ENCODE measurements at places on chromosomes 1 and 21.

DNA sequence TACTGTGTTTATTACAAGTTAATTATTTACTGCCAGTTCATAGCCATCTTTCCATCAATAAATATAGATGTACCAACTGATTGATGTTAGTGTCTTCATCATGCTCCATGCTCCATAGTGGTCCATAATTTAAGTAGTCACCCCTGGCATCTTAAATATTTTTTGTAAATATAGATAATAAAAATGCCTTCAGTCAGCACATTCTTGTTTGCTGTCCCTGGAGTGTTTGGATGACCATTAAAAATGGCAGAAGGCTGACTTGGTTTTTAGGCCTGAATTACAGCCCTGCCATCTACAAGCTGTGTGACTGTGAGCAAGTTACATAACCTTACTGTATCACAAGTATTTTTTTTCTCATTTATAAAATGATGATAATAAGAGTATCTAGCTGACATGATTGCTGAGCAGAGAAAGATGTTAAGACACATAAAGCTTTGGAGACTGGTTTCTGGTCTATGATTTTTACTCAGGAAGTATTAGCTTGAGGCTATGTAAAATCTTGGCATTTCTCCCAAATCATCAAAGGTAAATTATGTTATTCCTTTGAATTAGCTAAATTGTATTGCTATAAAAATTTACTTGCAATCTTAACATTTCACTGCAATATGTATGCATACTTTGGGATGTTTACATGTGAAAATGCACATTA lies 427.2 kb downstream of the USP25 start:
- DNase-seq, result no peak

DNA sequence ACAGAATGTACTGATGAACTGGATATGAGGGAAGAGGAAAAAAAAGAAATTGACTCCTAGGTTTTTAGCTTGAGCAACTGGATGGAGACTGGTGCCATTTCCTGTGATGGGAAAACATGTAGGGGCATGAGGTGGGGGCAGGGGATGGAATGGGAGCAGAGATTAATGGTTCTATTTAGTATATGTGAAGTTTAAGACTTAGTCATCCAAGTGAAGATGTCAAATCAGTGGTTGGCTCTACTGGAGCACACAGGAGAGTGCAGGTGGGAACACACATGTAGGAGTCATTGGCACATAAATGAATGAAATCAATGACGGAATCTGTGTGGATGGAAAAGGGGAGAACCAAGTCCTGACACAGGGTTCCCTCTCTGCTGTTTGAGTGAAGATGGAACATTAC lies 224.4 kb upstream of the COA6 start:
- DNase-seq, result no peak

DNA sequence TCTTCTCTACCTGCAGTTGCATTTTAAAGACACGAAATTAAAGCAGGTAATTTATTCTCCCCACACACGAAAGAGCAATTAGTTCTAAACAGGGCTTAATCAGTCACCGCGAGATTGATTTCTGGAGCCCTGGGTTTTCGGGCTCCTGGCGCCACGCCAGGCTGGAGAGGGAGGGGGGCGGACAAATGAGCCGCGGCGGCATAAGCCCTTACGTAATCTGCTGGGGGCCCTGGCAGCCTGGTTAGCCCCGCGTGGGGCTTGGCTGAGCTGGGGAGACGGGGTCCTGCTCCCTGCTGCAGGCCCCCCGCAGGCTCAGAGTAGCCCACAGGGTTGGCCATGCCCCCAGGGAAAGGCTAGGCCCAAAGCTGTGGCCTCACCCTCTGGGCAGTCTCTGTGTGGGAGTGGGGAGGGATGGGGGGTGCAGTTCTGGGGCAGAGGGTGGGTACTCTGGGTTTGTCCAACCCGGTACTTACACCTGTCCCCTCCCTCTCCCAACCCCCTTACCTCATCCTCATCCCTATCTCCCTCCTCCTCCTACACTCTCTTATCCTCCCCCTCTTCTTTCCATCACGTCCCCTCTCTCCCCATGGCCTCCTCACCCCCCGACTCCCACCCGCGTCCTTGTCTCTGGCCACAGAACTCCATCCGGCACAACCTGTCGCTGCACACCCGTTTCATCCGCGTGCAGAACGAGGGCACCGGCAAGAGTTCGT lies 19.9 kb downstream of the FOXO6 start:
- no peak for DNase-seq

DNA sequence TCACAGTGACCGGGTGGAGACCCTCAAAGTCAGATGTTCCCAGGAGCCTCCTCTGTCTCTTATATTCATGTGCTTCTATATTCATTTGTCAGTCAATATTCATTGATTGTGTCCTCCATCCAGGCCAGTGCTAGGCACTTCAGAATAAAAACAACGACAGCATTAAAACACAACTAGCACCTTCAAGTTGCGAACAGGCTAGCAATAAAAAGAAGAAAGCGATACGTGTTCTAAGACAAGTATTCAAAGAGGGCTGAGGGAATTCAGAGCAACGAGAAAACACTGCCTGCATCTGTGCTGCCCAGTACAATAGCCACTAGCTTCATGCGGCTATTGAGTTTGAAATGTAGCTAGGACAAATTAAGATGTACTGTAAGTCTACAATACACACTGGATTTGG lies 138.0 kb downstream of the PLXNA2 start:
- DNase-seq, result no peak

DNA sequence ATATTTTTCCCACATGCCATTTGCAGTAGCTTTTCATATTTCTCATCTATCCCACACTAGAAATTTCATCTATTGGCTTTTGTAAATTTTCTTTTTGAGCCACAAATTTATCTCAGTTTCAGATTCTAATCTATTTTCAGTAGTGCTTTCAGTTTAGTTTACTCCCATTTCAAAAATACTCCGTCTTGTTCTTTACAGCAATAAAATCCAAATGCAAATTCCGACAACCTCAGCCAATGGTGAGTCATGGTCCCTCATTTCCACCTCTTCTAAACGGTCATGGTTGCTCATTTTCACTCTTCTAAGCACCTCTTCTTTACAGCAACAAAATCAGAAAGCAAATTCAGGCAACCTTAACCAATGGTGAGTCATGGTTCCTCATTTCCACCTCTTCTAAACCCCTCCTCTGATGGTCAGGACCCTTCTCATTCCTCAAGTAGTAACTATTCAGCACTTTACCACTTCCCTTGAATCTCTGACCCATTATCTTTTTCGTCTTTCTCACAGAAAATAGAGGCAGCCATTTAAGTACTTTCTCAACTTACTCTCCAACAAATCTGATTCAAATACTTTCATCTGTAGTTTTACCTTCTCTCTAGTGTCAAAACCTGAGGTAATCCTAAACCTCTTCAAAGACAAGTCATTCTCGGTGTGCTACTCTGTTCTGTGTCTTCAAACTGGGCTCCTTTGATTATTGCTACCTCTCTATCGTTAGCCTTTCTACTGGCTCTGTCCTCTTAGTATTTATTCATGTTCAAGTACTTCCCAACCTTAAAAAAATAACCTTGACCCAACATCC lies 34.4 kb downstream of the C21orf91 start:
- no peak for DNase-seq

GRCh38 chr21:46295177-46295770 lies 9.1 kb downstream of the YBEY start:
- DNase-seq, result no peak

- no peak for DNase-seq
Measured at GRCh38 chr1:14500041-14500440, 98.4 kb upstream of the KAZN start.

GRCh38 chr1:38789498-38790169 lies 69.9 kb downstream of the RRAGC start:
- no peak for DNase-seq

GRCh38 chr1:33093004-33093403 lies 12.1 kb downstream of the AZIN2 start:
- no peak for DNase-seq

GRCh38 chr21:15793109-15793508 lies 63.3 kb downstream of the USP25 start:
- no peak for DNase-seq

GRCh38 chr1:52916241-52916975 lies 5.1 kb downstream of the ECHDC2 start:
- DNase-seq, result no peak

GRCh38 chr1:43041591-43041990 lies 82.9 kb upstream of the SLC2A1 start:
- no peak for DNase-seq

GRCh38 chr1:112904831-112905261 lies 51.1 kb downstream of the SLC16A1 start:
- no peak for DNase-seq

GRCh38 chr1:184417916-184418315 lies 31.1 kb downstream of the C1orf21 start:
- no peak for DNase-seq

- no peak for DNase-seq
Measured at GRCh38 chr1:34164771-34165391, at the start of gene CSMD2. TSS of gene CSMD2 (minus strand) at chr1:34165230. CDS start at chr1:34165097, 133 bp downstream.

DNA sequence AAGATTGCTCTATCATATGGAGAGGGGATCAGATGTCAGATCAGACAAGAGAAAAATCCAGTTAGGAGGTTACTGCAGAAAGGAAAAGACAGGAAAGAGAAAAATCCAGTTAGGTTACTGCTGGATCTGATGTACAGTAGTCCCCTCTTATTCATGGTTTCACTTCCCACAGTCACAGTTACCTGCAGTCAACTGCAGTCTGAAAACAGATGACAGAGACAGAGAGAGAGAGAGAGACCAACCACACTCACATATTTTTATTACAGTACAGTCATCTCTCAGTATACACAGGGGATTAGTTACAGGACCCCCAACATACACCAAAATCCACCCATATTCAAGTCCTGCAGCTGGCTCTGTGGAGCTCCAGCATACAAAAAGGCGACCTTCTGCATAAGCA lies 29.3 kb downstream of the NUP133 start:
- DNase-seq, result peak; percentile 41

DNA sequence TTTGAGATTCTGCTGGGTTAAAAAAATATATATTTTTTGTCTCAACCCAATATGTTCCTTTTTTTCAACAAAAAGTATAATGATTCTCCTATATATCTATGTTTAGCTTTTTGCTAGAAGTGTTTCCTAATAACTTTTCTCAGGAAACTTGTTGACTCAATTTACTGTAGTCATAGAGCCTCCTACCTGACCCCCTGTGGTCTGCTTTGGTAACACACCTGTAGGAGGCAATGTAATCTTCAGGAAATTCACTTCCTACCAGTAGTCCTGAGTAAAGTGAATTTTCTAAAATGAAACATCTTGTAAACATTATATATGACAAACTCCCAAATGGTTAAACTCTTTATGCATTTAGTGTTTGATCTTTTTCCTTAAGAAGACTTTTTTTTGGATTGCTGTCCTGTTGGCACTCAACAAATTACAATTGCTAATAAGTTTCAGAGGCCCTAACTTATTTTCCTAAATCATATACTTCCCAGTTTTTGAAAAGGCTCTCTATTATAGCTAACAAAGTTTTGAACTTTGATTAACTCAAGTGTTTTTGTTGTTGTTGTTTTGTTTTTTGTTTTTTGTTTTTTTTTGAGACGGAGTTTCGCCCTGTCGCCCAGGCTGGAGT lies 118.3 kb downstream of the OLFML2B start:
- no peak for DNase-seq

GRCh38 chr1:193181985-193182384 lies 4.4 kb downstream of the B3GALT2 start:
- no peak for DNase-seq

GRCh38 chr1:32757213-32757895 lies 54.8 kb upstream of the SYNC start:
- DNase-seq, result no peak

DNA sequence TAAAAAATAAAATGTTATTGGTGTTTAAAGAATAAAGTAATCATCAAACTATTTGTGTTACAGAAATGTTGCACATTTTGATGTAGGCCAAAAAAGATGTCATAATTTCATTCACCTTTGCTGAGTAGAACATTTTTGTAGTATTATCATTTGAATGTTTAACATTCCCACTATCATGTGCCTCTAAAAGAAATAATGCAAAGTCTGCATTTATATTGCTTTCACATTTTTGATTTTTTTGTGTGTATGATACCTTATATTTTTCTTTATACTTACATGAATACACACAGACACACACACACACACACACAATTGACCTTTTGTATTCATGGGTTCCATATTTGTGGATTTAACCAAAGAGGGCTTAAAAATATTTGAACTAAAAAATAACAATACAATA lies 544.2 kb upstream of the ZRANB2 start:
- no peak for DNase-seq

GRCh38 chr21:29335720-29336119 lies 37.0 kb downstream of the BACH1 start:
- no peak for DNase-seq

- DNase-seq, result no peak
Measured at GRCh38 chr1:117017648-117018047, 16.1 kb downstream of the CD101 start.

DNA sequence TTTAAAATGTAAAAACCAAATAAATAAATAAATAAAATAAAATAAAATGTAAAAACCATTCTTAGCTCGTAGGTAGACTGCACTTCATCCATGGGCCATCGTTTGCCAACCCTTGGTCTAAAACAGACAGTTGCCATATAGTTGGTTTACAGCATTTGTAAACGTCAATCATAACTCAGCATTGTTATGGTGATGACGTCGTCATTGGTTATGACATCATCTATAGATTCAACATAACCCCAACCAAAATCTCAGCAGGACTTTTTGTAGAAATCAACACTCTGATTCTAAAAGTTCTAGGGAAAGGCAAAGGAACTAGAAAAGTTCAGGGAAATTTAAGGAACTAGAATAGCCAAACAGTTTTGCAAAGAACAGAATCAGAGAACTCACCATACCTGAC lies 15.8 kb upstream of the SUMO3 start:
- DNase-seq, result no peak

- no peak for DNase-seq
Measured at GRCh38 chr1:178155481-178156255, 61.8 kb downstream of the RASAL2 start.

GRCh38 chr1:211939876-211940468 lies 95.4 kb downstream of the INTS7 start:
- no peak for DNase-seq
